ENCODE measurements at places on chromosomes 7 and 10.

DNA sequence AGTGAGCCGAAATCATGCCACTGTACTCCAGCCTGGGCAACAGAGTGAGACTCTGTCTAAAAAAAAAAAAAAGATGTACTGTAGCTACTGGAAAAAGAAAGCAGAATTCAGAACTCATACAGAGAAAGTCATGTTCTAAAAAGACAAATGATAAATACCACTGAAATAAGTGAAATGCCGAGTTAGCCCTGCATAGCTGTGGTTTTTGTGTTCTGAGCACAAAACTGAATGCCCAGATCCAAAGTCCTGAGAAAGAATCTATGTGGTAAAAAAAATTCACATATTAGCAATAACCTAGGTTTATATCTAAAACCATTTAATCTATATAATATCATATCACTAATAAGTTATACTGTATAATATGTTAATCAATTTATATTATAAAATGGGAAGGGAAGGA is 29.3 kb upstream of the HECW1 start:
- no peak for DNase-seq

DNA sequence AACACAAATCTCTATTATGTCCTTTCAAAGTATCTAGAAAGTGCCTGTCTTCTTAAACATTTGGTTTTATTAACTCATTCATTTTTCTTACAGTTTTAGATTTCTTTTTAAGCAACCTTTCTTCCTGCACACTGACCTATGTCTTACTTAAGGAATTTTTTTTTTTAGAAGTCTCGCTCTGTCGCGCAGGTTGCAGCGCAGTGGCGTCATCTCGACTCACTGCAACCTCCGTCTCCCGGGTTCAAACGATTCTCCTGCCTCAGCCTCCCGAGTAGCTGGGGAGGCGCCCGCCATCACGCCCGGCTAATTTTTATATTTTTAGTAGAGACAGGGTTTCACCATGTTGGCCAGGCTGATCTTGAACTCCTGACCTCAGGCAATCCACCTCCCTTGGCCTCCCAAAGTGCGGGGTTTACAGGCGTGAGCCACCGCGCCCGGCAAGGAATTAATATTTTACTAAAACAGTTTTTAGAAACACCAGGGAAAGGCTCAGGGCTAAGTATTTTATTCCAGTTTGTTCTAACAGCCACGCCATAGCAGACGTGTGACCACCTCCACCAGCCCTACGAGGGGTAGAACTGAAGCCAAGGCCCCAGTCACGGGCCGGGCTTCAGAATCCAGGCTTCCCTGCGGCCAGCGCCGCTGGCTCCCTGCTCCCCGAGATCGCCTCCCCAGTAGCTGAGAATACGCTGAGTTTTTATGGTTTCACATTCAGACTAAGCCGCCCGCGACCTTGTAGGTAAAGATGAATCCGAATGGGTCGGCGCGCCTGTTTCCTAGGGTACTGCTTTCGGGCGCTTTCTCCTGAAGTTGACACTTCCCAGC is 941 bp upstream of the LUC7L2 start:
- no peak for DNase-seq

- DNase-seq = no peak
Observed at GRCh38 chr7:114426824-114427223, 12.2 kb downstream of the FOXP2 start.

DNA sequence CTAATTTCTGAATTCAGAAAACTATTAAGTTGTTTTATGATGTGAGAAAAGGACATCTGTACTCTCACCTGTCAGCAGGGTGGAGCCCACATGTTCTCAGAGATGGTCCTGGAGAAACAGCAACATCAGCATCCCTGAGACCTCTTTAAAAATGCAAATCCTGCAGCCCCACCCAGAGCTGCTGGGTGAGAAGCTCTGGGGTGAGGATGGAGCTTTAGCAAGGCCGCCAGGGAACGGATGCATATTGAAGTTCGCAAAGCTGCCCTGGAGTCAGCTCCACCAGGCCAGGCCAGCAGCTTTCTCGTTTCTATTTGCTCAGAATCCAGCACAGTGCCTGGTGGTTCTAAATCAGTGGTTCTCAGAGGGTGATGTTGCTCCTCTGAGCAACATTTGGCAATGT is 49.1 kb downstream of the PRKCQ start:
- no peak for DNase-seq

GRCh38 chr10:78071140-78071856 is 37.6 kb downstream of the RPS24 start:
- DNase-seq = no peak

DNA sequence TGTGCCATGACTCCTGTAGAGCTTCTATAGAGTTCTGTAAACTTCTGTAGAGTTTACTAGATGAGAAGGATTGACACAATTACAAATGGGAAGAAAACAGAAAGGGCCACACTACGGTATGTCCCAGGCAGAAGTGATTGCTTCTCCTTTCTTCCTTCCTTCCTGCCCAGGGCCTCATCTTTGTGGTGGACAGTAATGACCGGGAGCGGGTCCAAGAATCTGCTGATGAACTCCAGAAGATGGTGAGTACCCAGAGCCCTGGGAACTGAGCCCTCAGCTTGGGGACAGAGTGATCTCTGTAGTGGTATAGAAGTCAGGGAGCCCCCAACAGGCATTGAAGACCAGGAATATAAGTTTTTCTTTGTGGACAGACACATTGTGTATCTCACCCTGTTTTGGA is 1.7 kb downstream of the ARF5 start:
- DNase-seq = no peak

GRCh38 chr10:24206334-24206733 is 2.6 kb upstream of the KIAA1217 start:
- no peak for DNase-seq

DNA sequence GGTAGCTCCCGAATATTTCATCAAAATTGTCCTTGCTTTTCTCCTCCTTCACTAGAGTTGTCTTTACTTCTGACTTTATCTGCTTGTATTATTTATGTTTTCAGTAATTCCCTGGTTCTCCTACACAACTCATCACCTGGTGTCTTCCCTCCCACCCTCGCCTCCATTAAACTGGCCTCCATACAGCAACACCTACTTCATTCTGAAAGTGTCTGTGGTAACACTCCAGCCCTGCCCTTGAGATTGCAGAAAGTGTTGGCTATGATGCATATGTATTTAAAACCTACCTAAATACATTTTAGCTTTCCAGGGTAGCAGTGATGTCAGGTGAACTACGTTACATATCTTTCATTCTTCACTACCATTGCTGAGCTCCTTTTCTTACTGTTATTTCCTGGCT is 833.3 kb upstream of the LRRN3 start:
- DNase-seq = no peak

GRCh38 chr10:89916468-89917215 is 215.3 kb downstream of the KIF20B start:
- no peak for DNase-seq
